ENCODE measurements at places on chromosomes 16 and 17.

GRCh38 chr17:70313086-70313852, 143.9 kb downstream of the KCNJ2 start:
- DNase-seq = no peak

DNA sequence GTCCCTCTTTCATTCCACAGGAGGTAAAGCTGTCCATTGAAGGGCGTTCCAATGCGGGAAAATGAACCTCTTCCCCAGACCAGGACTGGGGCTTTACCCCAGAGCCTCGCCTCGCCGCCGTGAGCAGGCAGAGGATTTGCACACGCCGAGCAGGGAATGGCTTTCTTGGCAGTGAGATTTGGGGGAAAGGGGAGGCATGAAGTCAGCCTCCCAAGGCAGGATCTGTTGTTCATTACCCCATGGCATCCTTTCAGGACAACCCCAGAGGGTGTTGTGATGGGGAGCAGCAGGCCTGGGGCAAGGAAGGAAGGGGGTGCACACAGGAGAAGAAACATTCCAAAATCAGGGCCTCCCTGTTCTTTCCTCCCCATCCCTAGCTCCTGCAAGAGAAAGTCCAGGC, 6.0 kb downstream of the ATXN1L start:
- no peak for DNase-seq

GRCh38 chr17:80453998-80454556, 22.3 kb downstream of the NPTX1 start:
- no peak for DNase-seq

DNA sequence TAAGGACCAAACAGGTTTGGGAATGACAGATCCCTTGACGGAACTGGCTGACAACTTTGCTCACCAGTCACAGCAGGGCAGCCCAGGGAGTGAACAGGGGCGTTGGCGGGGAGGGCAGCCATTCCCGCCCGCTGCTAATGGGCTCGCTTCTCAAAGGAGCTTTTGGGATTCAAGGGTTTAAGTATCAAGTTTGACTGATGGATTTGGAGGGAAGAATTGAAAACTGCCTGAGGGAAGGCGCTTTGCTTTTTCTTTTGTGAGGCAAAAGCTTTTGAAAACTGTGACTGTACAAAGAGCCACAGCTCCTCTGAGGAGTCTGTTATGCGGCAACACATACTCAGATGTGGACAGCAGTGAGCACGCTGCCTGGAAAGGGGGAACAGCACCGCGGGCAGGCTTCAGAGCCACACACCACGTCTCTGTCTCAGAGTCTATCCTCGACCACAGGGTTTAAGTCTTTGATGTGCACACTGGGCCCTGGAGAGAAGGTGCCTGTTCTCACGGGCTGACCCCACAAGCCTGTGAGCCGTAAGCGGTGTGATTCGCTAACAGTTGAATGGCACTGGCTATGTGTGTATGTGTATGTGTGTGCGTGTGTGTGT, 79.9 kb upstream of the HSBP1 start:
- no peak for DNase-seq

DNA sequence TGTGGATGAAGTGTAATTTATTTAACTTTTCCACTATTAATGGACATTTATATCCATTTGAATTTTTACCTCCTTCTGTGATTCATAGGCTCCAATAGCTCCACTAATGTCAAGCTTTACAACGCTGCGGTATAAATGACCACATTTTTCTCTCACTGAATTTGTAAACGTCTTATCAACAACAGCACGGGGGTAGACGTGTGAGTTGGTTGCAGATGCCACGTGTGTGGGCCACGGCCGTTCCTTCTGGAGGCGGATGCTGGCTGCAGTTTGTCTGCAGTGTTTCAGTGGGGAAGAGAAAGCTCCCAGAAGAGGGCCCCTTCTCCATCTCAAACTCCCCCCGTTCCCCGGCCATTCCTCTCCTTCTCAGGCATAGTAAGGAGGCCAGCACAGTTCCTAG, 68.2 kb upstream of the XYLT1 start:
- DNase-seq = no peak

DNA sequence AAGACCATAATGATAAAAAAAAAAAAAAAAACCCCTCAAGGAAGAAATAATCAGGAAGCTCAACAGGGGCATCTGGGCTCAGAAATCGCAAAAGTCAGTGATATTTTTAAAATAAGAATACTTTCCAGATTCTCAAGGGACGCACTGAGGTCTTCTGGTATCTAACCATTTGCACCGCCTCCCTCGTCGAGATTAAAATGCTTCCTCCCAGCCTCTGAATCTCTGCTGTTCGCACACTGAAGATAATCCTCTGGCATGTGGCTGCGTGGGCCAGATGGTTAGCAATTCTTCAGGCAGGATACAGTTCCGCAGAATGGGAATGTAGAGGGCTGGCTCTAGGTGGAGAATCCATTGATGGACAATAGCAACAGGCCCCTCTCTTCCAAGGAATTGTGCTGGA, 211.7 kb upstream of the CDH5 start:
- DNase-seq = no peak

GRCh38 chr16:55222486-55222885, 101.5 kb upstream of the IRX6 start:
- DNase-seq = no peak

DNA sequence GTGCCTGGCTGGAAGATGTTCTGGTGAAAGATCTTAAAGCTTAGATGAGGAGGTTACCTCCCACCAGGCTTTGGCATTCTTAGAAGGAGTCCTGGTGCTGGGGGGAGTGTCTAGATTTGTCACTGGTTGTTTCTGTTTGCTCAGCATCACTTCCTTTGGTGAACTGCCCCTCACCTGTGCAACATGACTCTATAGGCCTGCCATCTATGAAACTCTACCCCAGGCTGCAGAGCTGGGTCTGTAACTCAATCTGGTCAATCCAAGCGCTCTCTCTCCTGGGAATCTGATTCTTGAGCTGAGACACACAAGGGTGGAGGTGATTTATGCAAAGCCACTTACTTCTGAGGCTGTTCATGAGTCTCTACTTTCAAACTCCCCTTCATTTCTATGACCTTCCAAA, 399.4 kb downstream of the NPIPA7 start:
- no peak for DNase-seq

DNA sequence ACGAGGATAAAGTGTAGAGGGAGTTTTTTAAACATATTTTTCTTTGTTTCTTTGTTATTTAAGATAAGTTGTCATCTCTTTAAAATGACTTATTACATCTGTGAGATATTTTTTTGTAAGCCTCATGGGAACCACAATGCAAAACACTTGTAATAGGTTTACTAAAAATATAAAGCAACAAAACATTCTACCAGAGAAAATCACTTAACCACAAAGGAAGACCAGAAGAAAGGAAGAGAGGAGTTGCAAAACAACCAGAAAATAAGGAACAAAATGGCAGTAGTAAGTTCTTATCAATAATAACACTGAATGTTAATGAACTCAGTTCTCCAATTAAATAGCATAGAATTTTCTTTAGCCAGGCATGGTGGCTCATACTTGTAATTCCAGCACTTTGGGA, 22.9 kb downstream of the DHRS7B start:
- no peak for DNase-seq

GRCh38 chr17:16383216-16383615, 2.3 kb downstream of the UBB start:
- DNase-seq = no peak

GRCh38 chr16:17289674-17290635, 180.8 kb downstream of the XYLT1 start:
- no peak for DNase-seq

Data from SW480 (cell line).